ENCODE measurements at places on chromosomes 12 and 14. TPM values are rescaled to one million over a fixed set of nuclear protein-coding genes. Genes with fewer than 3 reads are reported as not detected.

DNA sequence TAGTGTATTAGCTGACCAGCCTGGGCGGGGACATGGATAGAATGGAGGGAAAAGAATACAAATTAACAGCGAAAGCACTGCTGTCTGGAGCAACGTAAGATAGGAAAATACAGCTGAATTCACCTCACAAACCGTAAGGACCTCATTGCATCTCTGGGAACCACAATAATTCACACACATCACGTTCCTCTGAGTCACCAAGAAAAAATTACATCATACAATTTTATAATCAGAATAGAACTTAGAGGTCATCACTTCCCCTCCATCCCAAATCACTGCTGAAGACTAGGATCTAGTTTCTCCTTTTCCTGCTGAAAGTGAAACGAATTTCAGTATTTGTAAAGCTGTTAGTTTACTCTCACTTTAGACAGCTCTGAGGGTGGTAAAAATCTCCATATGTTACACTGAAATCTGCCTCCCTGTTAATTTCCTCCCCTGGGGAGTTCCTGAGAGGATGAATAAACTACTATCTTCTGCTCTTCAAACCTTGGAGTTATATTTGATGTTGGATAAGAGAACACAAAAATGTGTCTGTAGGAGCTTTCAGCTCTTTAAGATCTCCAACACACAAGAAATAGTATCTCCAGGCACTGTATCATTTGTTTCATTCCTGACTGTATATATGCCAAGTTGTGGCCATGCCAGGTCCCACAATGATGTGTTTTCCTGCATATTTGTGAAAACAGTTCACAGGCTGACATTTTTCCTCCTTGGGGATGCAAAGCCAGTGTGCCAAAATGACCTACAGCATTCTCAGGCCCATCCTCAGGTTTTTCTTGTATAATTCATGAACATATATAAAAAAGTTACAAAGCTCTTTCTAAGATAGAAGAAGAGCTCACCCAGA lies 63.8 kb upstream of the SSTR1 start:
- no peaks in the 10 kb centered on the region for H3K4me1 ChIP-seq
- no peaks in the 10 kb centered on the region for H3K36me3 ChIP-seq
- H3K27ac ChIP-seq: no peak overlapping the region
- no peaks in the 10 kb centered on the region for H3K27me3 ChIP-seq
- DNase-seq: no peak

Gene SLC7A8
- 0.57 TPM for total RNA-seq

GRCh38 chr12:48446161-48446776 lies 26.1 kb upstream of the ANP32D start:
- peaks cover 2% of the 10 kb centered on the region for H3K27me3 ChIP-seq
- no peaks in the 10 kb centered on the region for H3K4me1 ChIP-seq
- H3K4me3 ChIP-seq: no peak overlapping the region
- H3K36me3 ChIP-seq: no peaks in the 10 kb centered on the region
- no peak for DNase-seq

Gene CLEC2B
- total RNA-seq: 58.8 TPM

Gene SYT10
- total RNA-seq: not detected

DNA sequence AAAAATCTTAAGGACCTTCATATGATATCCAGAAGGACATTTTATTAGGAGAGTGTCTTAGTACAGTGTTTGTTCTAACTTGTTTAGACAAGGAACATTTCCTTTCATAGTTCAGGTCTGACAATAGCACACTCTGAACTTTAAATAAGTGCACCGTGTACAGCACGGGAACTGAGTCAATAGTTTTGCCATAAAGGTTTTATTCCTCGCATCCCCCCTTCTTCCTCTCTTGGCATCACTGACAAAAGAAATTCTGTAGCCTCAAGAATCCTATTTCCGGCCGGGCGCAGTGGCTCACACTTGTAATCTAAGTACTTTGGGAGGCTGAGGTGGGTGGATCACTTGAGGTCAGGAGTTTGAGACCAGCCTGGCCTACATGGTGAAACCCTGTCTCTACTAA lies 58.3 kb downstream of the TMCC3 start:
- H3K4me3 ChIP-seq: no peak overlapping the region
- H3K36me3 ChIP-seq: no peaks in the 10 kb centered on the region
- peaks cover 7% of the 10 kb centered on the region for H3K27me3 ChIP-seq
- H3K4me1 ChIP-seq: no peaks in the 10 kb centered on the region

Gene SLC25A47
- total RNA-seq: not detected

Gene OR10A7
- total RNA-seq: not detected

Gene IL26
- total RNA-seq: not detected

DNA sequence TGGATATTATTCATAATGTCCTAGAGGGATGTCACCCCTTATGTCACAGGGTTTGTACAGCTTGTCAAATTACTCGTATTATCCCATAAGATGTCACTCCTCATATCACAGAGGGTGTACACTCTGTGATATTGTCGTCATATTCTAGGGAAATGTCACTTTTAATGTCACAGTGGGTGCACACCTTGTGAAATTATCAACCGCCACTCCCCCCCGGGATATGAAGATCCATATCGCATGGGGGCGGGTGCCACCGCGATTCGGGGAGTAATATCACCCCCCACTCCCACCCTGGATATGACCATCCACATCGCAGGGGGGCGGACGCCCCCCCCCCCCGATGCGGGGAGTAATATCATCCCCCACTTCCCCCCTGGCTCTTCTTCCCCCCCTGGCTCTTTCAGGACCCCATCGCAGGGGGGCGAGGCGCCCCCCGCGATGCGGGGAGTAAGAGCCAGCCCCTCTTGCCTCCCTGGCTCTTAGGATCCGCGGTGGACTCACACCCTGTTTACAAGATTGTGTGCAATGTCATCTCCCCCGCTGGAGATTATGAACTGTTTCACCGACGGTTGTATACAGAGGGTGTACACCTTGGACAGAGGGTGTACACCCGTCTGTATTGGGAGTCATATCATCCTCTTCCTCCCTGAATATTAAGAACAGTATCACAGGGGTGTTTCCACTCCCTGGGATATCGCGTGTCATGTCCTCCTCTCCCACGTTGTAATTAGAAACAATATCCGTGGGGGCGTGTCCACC lies 92.8 kb downstream of the FRMD6 start:
- peak; percentile 65 for DNase-seq
- H3K27me3 ChIP-seq: peaks cover 1% of the 10 kb centered on the region
- H3K4me1 ChIP-seq: no peaks in the 10 kb centered on the region
- no peak overlapping the region for H3K4me3 ChIP-seq
- no peaks in the 10 kb centered on the region for H3K36me3 ChIP-seq

- H3K36me3 ChIP-seq: peaks cover 23% of the 10 kb centered on the region
- peaks cover 36% of the 10 kb centered on the region for H3K4me1 ChIP-seq
- no peak overlapping the region for H3K27ac ChIP-seq
- no peak overlapping the region for H3K4me3 ChIP-seq
- no peaks in the 10 kb centered on the region for H3K27me3 ChIP-seq
- no peak for DNase-seq
These were observed 61.0 kb upstream of the BTG1 start for GRCh38 chr12:92206596-92206995.

Gene SLC17A8
- not detected for total RNA-seq

DNA sequence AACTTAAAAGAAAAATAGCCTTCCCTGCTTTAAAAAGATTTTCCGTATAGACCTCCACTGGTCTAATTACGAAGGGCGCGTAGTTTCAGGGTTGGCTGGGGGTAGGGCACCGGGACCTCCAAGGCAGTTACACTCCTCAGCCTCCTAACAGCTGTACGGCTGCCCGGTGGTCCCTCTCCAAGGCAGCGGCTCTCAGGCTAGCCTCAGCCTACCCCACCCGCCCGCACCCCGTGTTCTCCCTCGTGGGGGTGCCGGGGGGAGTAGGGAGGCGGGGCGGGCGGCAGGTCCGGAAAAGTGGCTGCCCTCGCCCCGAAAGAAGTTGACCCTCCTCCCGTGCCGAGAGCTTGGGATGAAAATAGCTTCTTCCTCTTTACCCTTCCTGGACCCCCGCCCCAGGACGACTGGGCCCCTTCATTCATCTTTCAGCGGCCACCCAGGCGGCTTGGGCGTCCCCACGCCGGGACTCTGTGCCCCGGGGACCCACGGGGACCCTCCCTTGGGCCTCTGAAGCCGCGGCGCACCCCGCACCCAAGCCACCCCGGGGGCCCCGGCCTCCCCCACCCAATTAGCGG lies 991 bp upstream of the RCOR1 start:
- peaks cover 13% of the 10 kb centered on the region for H3K36me3 ChIP-seq
- peak overlapping the region; percentile 71 for H3K27ac ChIP-seq
- peak; percentile 50 for DNase-seq

Gene OR6C2
- total RNA-seq: not detected

- H3K27me3 ChIP-seq: no peaks in the 10 kb centered on the region
- DNase-seq: peak; percentile 86
- H3K4me3 ChIP-seq: peak overlapping the region; percentile 77
- peaks cover 10% of the 10 kb centered on the region for H3K36me3 ChIP-seq
These were observed 329.3 kb upstream of the OR4E1 start for GRCh38 chr14:22002860-22003284.

- no peak overlapping the region for H3K4me3 ChIP-seq
- H3K27me3 ChIP-seq: peaks cover 10% of the 10 kb centered on the region
- no peak for DNase-seq
- peaks cover 7% of the 10 kb centered on the region for H3K4me1 ChIP-seq
- H3K36me3 ChIP-seq: no peaks in the 10 kb centered on the region
- H3K27ac ChIP-seq: no peak overlapping the region
These were observed 235.2 kb downstream of the CACNA1C start for GRCh38 chr12:2288001-2288400.

Gene SSPN
- total RNA-seq: not detected

DNA sequence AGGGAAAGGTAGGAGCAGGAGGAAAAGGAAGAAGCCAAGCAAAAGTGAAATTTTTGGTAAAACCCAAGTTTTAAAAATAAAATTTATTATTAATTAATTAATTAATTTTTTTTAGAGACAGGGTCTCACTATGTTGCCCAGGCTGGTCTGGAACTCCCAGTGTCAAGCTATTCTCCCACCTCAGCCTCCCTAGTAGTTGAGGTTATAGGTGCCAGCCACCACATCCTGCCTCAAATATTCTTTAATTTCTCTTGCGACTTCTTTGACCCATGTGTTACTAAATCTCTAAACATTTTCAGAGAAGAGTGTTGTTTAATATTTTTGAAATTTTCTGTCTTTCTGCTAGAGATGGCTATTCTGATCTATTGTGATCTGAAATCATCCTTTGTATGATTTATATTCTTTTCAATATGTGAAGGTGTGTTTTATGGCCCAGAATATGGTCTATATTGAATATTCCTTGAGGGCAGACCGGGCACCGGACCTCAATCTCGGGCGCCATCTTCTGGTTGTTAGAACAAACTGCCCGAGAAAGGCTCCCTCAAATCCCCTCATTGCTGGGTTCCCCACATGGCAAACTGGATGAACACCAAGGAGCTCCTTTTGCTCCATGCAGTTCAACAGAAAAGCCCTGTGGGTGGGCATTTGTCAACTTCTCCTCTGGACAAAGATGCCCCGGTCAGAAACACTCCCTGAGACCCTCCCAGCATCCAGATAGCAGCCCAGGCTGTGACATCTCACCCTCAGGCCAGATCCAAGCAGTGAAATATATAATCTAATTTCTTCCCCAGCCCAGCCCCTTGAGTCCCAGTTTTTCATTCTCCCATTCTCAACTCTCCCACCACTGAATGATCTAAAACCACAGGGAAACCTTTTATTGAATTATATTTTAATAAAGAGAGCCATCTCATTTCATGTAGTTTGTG lies 110.5 kb downstream of the ASCL4 start:
- peaks cover 2% of the 10 kb centered on the region for H3K4me1 ChIP-seq
- H3K36me3 ChIP-seq: no peaks in the 10 kb centered on the region
- no peak overlapping the region for H3K27ac ChIP-seq
- H3K27me3 ChIP-seq: peaks cover 21% of the 10 kb centered on the region
- H3K4me3 ChIP-seq: no peak overlapping the region

GRCh38 chr12:105933671-105934665 lies 204.8 kb downstream of the NUAK1 start:
- peaks cover 3% of the 10 kb centered on the region for H3K27me3 ChIP-seq

Gene KRT73
- total RNA-seq: 0.45 TPM

Gene B4GALNT1
- 0.84 TPM for total RNA-seq

GRCh38 chr14:54083549-54084239 lies 127.1 kb upstream of the BMP4 start:
- H3K4me3 ChIP-seq: no peak overlapping the region
- no peaks in the 10 kb centered on the region for H3K36me3 ChIP-seq
- H3K4me1 ChIP-seq: no peaks in the 10 kb centered on the region
- no peaks in the 10 kb centered on the region for H3K27me3 ChIP-seq
- no peak for DNase-seq

DNA sequence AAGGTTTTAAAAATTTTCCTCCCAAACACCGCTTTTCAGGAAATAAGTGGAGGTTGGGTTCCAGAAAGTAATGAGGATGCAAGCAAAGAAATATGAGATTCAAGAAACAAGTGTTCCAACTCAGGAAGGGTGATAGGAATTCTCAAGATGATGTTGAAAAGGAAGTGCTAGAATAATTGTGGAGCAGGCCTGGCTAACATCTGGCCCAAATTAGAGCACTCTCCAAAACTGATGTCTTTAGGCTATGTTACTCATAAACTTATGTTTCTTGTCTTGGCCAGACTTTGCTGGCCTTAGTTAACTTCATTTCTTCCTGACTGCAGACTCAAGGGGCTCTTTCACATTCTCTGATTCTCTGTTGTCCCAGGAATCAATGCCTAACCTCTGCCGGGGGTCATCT lies 116.3 kb downstream of the TMTC3 start:
- no peak for DNase-seq
- no peak overlapping the region for H3K27ac ChIP-seq
- H3K4me1 ChIP-seq: no peaks in the 10 kb centered on the region

Gene KLHL33
- total RNA-seq: 2.7 TPM

DNA sequence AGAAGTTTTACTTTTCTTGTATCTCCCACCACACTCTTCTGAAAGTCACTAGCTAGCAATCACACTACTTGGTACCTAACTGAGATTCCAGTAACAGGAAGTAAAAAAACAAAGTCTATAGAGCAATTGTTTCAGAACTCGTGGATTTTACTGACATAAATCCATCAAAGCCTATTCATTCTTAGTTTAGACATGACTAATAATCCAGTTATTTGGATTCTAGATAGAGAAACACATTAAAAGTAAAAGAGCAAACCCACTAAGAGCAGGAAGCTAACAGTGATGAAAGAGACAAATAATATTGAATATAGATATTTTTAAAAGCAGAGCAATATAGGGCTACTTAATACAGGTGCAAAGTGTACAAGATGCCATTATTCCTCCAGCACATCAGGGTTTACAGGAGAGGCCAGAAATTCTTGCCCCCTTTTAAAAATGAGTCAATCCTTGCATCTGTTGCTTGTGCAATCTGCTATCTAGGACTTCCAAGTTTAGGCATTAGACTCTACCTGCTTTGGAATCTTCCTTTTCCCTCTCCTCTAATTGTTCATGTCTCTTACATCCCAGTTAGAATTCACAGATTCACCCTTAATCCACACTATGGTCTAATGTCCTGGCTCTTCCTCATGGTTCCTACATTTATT lies 6.0 kb downstream of the HEATR5A start:
- no peak overlapping the region for H3K4me3 ChIP-seq
- no peak overlapping the region for H3K27ac ChIP-seq
- DNase-seq: no peak
- peaks cover 12% of the 10 kb centered on the region for H3K4me1 ChIP-seq

GRCh38 chr12:75476071-75476470 lies 4.5 kb upstream of the GLIPR1 start:
- H3K4me3 ChIP-seq: no peak overlapping the region
- peaks cover 40% of the 10 kb centered on the region for H3K4me1 ChIP-seq
- H3K27me3 ChIP-seq: peaks cover 3% of the 10 kb centered on the region
- no peak overlapping the region for H3K27ac ChIP-seq
- no peak for DNase-seq
- no peaks in the 10 kb centered on the region for H3K36me3 ChIP-seq
